Fibroblast of lung (primary cell): ENCODE measurements at places on chromosomes 1 and 21.

- no peak for DNase-seq
These were observed 13.2 kb upstream of the SLC45A3 start for GRCh38 chr1:205693421-205693991.

DNA sequence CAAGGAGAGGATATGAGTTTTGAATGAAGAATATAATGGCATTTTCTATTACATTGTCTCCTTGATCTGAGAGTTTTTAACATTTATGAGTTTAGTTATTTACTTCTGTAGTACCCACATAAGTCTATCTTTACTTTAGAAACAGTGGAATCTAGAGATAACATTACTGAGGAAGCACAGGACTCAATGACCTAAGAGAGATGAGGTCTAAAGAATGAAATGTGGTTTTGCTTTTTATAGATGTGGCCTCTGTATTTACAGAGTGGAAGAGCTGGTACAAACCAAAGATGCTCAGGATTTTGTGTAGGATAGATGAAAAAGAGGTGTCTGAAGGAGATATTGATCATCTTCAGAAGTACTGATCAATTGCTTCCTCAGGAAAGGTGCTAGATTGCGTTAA, 177.3 kb downstream of the KCTD3 start:
- no peak for DNase-seq

GRCh38 chr1:183533617-183534174, 56.6 kb downstream of the NCF2 start:
- no peak for DNase-seq

DNA sequence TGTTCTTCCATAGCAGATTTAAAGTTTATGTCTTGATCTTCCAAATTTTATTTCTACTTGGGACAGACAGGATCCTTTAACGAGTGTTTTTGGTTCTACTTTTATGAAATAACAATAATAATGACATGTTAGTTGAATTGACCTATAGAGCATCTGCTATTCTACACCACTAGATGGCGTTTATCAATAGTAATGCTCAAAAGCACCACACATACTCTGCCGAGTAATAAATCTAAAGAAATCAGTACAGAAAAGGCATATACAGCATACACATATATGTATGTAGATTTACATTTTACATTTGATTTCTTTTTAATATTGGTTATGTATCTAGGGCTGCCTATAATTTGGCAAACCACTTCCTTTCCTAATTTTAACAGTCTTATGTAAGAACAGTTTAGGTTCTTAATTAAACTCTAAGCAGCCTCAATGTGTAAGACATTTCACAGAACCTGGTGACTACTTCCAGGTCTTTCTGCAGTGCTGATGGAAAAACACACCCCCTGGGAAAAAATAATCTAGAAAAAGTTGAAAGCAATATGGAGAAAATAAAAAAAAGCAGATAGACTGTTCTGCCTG, 5.9 kb upstream of the SIPA1L2 start:
- peak; percentile 82 for DNase-seq

DNA sequence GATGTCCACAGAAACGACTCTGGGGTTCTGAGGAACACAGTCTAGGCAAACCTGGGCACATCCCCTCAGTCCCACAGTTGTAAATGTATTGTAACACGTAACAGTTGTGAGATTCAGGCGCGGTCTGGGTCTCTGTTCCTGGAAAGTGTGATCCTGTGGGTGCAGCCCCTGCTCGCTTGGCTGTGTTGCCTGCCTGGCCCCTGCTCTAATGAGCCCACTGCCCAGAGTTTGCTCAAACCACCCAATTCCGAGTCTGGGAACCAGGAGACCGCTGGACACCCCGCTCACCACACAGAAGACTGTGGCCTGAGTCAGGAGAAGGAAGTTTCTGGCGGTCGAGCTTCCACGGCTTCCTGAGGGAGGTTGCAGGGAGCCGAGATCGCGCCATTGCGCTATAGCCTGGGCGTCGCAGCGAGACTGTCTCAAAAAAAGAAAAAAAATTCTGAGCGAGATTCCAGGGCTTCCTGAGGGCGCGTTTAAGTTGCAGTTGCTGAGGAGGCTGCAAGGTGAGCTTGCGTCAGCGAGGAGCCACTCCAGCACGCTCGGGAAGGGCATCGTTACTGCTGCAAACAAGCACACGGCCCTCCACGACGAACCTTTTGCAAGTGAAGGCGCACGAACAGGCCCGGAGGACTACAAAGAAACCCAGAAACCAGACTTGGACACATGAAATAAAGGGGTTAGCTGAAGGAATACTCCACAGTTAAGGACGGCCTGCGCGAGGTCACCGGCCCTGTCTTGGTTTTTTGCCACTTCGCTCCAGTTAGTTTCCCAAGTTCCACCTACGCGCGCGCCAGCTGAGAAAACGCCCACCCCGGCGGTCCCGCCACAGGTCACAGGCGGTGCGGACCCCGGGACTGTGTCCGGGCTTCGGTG, 1.1 kb downstream of the C21orf58 start:
- peak; percentile 24 for DNase-seq
